ENCODE measurements at places on chromosomes 3 and 15.

- no peak overlapping the region for H3K27ac ChIP-seq
- no peaks in the 10 kb centered on the region for H3K4me1 ChIP-seq
- no peak for DNase-seq
Measured at GRCh38 chr3:79361748-79362378, 405.9 kb downstream of the ROBO1 start.

DNA sequence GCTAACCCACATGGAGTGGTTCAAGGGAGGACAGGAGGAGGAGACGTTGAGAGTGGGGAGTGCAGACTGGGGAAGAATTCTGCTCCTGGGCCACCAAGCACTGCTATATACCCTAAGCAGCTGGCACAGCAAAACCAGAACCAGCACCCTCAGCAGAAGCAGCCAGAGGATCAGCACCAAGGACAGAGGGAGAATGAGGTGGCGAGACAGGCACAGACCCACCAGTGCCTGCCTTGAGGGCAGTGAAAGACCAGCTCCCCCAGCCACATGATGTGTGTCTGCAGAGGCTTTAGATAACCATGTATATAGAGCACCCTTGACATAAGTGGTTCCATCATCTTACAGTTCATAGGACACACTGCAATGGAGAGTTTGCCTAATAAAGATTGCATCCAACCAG lies 319.0 kb downstream of the GABRB3 start:
- no peak for DNase-seq
- H3K4me1 ChIP-seq, result no peaks in the 10 kb centered on the region
- no peak overlapping the region for H3K27ac ChIP-seq
- no peaks in the 10 kb centered on the region for H3K27me3 ChIP-seq
- H3K4me3 ChIP-seq, result no peak overlapping the region

DNA sequence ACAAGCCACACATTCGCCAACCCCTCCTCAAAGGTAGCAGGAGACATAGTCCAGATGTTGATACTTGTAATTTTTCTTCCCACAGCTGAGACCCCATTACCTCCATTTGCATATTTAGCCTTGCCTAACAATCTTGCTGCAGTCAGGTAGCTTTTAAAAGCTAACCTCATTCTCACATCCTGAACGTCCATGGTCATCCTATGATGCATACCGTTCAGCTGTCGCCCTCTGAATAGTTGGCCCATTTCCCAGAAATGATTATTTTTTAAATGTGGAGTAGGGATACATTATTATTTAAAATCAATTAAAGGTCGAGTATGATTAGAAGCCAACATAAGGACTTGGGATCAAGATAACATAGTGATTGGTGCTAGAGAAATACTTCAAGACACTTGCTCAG lies 165.0 kb downstream of the MEX3B start:
- peaks cover 7% of the 10 kb centered on the region for H3K4me1 ChIP-seq
- H3K4me3 ChIP-seq, result no peak overlapping the region
- no peak overlapping the region for H3K27ac ChIP-seq
- H3K36me3 ChIP-seq, result no peaks in the 10 kb centered on the region
- no peak for DNase-seq

DNA sequence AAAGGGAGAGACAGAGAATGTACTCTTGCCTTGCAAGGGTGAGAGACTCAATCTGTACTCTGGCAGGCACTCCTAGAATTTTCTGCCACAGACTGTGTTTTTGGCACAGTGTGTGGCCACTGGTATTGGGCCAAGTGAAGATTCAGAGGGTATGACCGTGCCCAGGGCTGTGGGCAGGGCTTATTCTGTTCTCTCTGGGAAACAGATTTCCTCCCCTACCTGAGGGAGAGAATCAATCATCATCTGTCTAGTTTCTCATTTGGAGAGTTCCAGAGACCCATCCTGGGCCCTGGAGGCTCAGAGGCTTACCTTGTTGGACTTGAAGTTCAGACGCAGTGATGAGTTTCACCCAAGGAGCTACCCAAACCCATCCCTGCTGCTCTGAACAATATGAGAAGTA lies 28.2 kb downstream of the CSTA start:
- H3K4me3 ChIP-seq, result no peak overlapping the region
- H3K4me1 ChIP-seq, result no peaks in the 10 kb centered on the region
- no peaks in the 10 kb centered on the region for H3K36me3 ChIP-seq
- DNase-seq, result no peak
- no peak overlapping the region for H3K27ac ChIP-seq
- no peaks in the 10 kb centered on the region for H3K27me3 ChIP-seq

DNA sequence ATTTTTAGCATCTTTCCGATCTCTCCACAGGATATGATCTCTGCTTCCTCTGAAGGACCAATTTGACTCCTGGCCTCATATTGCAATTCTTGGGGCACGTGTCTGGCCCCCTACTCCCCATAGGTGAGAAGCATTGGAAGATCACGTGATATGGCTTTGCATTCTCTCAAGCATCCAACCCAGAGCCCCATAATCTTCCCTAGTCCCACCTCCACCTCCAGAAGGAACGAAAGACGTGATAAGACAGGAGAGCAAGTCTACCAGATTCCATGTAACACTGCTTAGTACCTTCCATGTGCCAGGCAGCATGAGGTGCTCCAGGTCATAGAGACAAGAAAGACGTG lies 176.3 kb downstream of the MEGF11 start:
- H3K4me3 ChIP-seq, result no peak overlapping the region
- H3K4me1 ChIP-seq, result peaks cover 9% of the 10 kb centered on the region
- H3K36me3 ChIP-seq, result no peaks in the 10 kb centered on the region
- DNase-seq, result no peak
- no peak overlapping the region for H3K27ac ChIP-seq
- no peaks in the 10 kb centered on the region for H3K27me3 ChIP-seq

- H3K27ac ChIP-seq, result no peak overlapping the region
- no peaks in the 10 kb centered on the region for H3K36me3 ChIP-seq
- no peak for DNase-seq
- no peaks in the 10 kb centered on the region for H3K4me1 ChIP-seq
Measured at GRCh38 chr3:197139586-197139985, 110.0 kb upstream of the MELTF start.

- no peak overlapping the region for H3K27ac ChIP-seq
- no peaks in the 10 kb centered on the region for H3K36me3 ChIP-seq
- no peak for DNase-seq
- no peaks in the 10 kb centered on the region for H3K27me3 ChIP-seq
Measured at GRCh38 chr15:52709187-52709981, 30.2 kb upstream of the ATOSA start.

DNA sequence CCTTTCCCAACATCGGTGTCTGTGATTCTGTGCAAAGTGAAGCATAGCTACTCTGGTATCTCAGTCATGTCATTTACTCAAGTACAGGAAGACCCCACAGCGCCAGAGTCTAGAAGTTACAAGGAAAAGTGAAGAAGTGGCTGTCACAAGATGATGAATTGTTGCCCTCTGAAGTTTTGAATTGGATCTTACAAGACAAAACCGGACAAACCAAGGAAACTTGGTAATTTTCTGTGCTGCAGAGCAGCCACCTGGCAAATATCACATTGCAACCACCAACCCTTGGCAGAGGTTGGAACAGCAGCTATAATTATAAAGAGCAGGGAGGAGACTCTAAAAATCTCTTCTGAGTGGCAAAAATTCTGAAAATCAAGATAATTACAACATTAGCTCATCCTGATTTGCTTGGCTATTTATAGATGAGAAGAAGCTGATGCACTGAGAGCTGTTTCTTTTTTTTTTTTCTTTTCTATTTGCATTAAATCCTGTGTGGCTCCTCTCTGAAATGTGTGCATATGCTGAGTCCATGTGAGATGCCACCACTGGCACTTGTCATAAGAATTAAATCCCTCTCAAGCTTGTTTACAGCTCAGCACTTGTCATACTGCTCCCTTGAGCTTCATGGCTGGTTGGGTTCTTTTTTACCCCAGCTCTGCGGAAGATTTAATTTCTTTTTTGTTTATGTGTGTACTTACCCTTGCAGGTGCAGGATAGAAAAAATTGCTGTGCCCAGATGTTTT lies 68.0 kb upstream of the MNS1 start:
- no peak overlapping the region for H3K27ac ChIP-seq
- DNase-seq, result no peak
- H3K36me3 ChIP-seq, result no peaks in the 10 kb centered on the region
- no peak overlapping the region for H3K4me3 ChIP-seq
- H3K27me3 ChIP-seq, result no peaks in the 10 kb centered on the region
- H3K4me1 ChIP-seq, result no peaks in the 10 kb centered on the region

- H3K4me1 ChIP-seq, result no peaks in the 10 kb centered on the region
- DNase-seq, result no peak
Measured at GRCh38 chr3:152193673-152194267, 75.0 kb upstream of the MBNL1 start.

DNA sequence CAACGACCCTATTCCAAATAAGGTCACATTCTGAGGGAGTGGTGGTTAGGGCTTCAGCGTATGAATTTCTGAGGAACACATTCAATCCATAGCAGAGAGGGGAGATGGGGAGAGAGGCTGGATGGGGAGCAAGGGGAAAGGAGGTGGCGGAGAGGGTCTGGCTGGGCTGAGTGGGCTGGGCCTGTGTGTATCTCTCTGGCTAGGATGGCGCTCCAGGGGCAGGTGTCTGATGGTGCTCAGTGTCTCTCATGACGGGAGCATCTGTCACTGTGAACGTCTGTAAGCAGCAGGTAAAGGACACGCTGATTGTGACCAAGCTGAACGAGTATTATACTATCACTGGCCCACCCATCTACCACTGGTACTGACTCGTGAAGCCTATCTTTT lies 159.6 kb downstream of the XXYLT1 start:
- no peak for DNase-seq
- no peaks in the 10 kb centered on the region for H3K27me3 ChIP-seq
- no peak overlapping the region for H3K4me3 ChIP-seq
- H3K4me1 ChIP-seq, result peaks cover 5% of the 10 kb centered on the region
- no peaks in the 10 kb centered on the region for H3K36me3 ChIP-seq
- no peak overlapping the region for H3K27ac ChIP-seq

DNA sequence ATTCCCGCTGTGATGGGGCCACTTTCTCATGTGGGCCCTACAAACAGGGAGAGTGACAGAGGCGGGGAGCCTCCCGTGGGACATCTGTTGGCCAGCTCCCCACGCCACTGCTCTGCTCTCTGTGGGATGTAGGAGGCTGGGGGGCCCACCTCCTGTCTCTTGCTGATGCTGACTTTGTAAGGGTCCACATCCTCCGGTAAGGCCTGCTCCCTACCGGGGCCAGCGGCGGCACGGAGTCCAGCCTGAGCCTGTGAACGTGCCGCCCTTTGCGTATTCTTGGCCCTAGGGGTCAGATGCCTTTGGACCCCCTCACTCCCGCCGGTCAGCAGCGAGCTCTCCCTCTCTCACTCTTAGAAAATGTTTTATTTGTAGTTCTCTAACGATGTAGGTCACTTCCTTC lies 153.2 kb downstream of the LRRC28 start:
- no peaks in the 10 kb centered on the region for H3K27me3 ChIP-seq
- no peak for DNase-seq
- H3K27ac ChIP-seq, result no peak overlapping the region
- no peaks in the 10 kb centered on the region for H3K36me3 ChIP-seq
- no peak overlapping the region for H3K4me3 ChIP-seq

DNA sequence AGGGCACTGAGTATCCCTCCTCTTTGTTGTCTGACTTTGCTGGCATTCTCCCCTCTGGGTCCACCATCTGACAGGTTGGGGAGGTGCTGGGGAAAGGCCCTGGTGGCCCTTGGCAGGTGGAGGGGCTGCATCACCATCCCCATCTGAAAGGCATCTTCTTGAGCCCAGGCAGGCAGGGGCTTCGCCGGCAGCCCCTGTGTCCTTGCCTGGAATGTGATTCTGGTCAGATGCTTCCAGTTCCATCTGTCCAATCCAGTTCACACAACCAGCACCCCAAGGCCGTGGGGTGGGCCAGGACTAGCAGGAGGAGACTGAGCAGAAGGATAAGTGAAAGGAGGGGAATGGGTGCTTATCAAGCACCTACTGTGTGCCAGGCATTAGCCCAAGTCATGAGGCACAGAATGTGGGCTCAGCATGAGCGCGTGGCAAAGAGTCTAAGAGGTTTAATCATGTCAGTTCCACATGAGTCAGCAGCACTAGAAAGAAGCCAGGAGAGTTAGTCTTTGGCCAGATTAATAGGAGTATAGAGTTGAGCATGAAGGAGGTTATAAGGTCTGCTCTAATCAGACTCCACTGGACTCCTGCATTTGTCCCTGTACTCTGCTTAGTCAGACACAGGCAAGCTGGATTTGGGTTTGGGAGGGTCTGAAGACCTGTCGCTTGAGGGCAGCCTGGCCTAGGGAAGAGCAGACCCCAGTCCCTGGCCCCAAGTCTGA lies 10.5 kb upstream of the TXNRD3 start:
- H3K27ac ChIP-seq, result no peak overlapping the region
- H3K4me3 ChIP-seq, result no peak overlapping the region
- H3K4me1 ChIP-seq, result no peaks in the 10 kb centered on the region
- no peaks in the 10 kb centered on the region for H3K36me3 ChIP-seq
- H3K27me3 ChIP-seq, result no peaks in the 10 kb centered on the region

- no peaks in the 10 kb centered on the region for H3K4me1 ChIP-seq
- no peak overlapping the region for H3K4me3 ChIP-seq
- no peaks in the 10 kb centered on the region for H3K27me3 ChIP-seq
- H3K36me3 ChIP-seq, result no peaks in the 10 kb centered on the region
- H3K27ac ChIP-seq, result no peak overlapping the region
Measured at GRCh38 chr3:65473736-65474135, 565.0 kb downstream of the MAGI1 start.

DNA sequence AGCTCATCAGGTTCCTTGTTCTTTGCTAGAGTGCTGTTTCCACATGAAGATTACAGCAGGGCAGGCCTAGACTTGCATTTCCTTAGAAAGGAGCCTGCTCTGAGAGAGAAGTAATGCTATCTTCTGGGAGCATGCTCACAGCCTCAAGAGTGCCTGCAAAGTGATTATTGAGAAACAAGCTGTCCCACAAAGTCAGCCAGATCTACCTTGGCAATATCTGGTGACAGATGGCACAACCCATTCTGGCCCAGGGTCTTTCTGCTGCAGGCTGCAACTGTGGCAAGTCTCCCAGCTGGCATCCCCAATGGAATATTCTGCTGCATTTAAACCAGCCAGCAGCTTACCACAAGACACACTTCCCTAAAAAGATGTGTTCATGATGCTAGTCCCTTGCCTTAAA lies 29.3 kb downstream of the MTMR10 start:
- H3K36me3 ChIP-seq, result no peaks in the 10 kb centered on the region
- no peak overlapping the region for H3K4me3 ChIP-seq
- DNase-seq, result no peak
- H3K27me3 ChIP-seq, result no peaks in the 10 kb centered on the region
- no peak overlapping the region for H3K27ac ChIP-seq

DNA sequence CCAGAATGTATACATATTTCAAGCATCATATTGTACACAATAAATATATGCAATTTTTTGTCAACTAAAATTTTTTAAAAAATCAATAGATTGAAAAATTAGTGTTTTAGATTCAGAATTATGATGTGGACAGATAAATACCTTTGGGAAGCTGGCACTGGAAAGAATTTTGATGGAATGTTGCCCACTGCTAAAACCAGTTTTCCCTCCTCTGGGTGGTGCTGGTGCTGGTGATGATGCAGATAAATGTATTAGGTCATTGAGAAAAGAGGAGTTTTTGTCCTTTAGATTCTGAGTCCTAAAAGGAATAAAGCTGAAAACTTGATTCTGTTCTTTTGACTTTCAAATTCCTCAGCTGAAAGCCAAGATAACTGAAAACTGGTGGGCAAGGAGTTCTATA lies 56.0 kb upstream of the SUCLG2 start:
- H3K27ac ChIP-seq, result no peak overlapping the region
- H3K4me1 ChIP-seq, result peaks cover 3% of the 10 kb centered on the region
- H3K27me3 ChIP-seq, result no peaks in the 10 kb centered on the region
- no peaks in the 10 kb centered on the region for H3K36me3 ChIP-seq
- DNase-seq, result no peak
- no peak overlapping the region for H3K4me3 ChIP-seq

Data from testis (tissue), 5 donors.